ENCODE measurements at places on chromosomes 3 and 15.

- no peaks in the 10 kb centered on the region for H3K27me3 ChIP-seq
- no peak overlapping the region for H3K4me3 ChIP-seq
- H3K36me3 ChIP-seq, result no peaks in the 10 kb centered on the region
These were observed 988 bp upstream of the CHSY1 start for GRCh38 chr15:101252836-101253235.

- H3K27me3 ChIP-seq, result no peaks in the 10 kb centered on the region
- H3K4me3 ChIP-seq, result no peak overlapping the region
- no peaks in the 10 kb centered on the region for H3K36me3 ChIP-seq
- peak; percentile 13 for DNase-seq
These were observed 661 bp upstream of the PARP14 start for GRCh38 chr3:122679882-122680474.

DNA sequence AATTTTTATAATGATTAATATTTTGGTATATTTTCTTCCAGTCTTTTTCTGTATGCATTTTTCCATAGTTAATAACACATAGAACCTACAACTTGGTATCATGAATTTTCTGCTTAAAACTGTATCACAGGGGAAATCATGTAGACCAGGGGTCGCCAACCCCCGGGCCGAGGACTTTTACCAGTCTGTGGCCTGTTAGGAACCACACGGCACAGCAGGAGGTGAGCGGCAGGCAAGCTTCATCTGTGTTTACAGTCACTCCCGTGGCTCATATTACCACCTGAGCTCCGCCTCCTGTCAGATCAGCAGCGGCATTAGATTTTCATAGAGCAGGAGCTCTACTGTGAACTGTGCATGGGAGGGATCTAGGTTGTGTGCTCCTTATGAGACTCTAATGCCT lies 54.7 kb downstream of the RPL22L1 start:
- H3K4me3 ChIP-seq, result no peak overlapping the region
- H3K36me3 ChIP-seq, result no peaks in the 10 kb centered on the region
- peak; percentile 89 for DNase-seq
- H3K27ac ChIP-seq, result no peak overlapping the region
- H3K4me1 ChIP-seq, result peaks cover 25% of the 10 kb centered on the region

DNA sequence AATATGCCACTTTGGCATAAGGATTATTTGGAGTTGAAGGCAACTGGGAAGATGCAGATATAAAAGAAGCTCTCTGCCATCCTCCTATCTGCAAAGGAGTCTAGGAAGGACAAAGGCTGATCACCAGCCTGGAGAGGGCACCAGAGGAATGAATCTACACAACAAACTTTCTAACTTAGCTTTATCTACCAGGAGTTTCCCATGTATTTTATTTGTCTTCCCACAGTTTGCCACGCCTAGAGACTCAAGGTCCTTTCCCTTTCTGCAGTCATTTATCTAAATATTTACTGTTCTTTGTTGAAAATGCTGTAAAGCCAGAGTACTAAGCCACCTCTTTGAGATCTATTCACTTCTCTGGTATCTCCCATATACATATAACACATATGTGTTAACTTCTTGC lies 32.2 kb downstream of the GPR176 start:
- no peaks in the 10 kb centered on the region for H3K36me3 ChIP-seq
- DNase-seq, result peak; percentile 79
- no peaks in the 10 kb centered on the region for H3K27me3 ChIP-seq
- H3K4me1 ChIP-seq, result peaks cover 19% of the 10 kb centered on the region

DNA sequence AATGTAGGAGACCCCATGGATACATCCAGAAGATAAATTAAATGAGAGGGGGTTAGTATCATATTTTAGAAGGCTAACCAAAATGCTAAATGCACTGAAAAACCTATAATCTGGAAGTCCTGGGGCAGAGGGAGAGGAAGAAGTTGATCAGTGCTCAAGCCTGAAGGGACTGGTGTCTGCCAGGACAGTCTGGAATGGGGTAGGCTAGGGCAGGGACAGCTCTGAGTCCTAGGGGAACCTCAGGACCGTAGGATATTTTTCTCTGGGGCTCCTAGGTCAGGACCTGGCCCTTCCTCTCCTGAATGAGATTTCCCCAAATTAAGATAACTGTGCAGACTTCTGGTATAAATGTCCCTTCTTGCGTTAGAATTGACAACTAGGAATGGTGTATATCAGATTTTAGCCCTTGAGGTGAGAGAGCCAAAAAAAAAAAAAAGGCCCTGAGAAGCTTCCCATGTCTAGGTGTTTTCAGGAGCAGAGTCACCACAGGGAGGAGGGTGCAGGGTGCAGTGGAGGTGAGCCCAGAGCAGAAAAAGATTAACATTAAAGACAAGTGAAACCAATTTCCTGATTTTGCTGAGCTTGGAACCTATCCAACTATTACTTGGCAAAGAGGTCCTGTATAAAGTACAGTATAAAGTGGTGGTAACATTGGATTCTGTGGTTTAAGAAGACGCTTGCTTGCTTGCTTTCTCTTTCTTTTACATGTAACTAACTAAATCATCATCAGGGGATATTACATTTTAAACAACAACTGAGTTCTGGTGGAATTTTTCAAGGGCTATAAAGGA lies 63.5 kb downstream of the HACD2 start:
- no peaks in the 10 kb centered on the region for H3K4me1 ChIP-seq
- no peak for DNase-seq
- H3K36me3 ChIP-seq, result no peaks in the 10 kb centered on the region
- no peak overlapping the region for H3K4me3 ChIP-seq
- no peaks in the 10 kb centered on the region for H3K27me3 ChIP-seq
- no peak overlapping the region for H3K27ac ChIP-seq

DNA sequence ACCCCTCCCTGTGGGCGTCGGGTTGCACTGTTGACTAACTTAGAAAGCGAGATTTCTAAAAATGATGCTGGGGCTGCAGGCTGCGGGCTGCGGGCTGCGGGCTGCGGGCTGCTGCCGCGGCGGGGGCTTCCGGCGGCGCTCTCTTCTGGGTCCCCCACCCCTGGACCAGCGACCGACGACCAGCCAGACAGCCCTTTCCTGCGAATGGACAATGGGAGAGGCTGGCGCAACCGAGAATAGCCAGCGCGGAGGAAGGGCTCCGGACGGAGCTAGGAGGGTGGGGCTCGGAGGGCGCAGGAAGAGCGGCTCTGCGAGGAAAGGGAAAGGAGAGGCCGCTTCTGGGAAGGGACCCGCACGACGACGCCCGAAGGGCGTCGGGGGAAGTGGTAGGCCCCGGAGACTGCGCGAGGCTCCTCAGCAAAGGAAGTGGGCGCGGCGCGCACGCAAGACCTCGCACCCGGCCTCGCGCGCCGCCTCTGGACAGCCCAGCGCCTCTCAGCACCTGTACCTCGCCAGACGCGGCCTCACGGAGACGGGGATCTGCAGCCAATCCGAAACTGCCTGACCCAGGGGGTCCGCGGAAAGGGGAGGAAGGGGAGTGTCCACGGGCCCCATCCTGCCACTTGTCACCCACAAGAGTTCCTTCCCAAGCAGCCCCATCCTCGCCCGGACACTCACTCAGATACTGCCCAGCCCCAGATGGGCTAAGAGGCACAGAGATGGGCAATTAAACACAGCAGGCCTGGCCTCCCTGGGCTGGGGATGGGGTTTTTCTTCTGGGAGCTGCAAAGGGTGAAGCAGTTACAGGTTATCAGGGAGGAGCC lies 70.7 kb downstream of the SLC12A8 start:
- H3K4me1 ChIP-seq, result peaks cover 23% of the 10 kb centered on the region
- peak; percentile 85 for DNase-seq
- H3K27ac ChIP-seq, result peak overlapping the region; percentile 91
- H3K27me3 ChIP-seq, result no peaks in the 10 kb centered on the region

GRCh38 chr15:63803106-63803886 lies 30.5 kb downstream of the HERC1 start:
- H3K27ac ChIP-seq, result no peak overlapping the region
- no peaks in the 10 kb centered on the region for H3K4me1 ChIP-seq
- no peaks in the 10 kb centered on the region for H3K27me3 ChIP-seq

- peak overlapping the region; percentile 82 for H3K27ac ChIP-seq
- peaks cover 10% of the 10 kb centered on the region for H3K27me3 ChIP-seq
- peaks cover 2% of the 10 kb centered on the region for H3K36me3 ChIP-seq
These were observed 4.0 kb downstream of the RASSF1 start for GRCh38 chr3:50336452-50337174.

DNA sequence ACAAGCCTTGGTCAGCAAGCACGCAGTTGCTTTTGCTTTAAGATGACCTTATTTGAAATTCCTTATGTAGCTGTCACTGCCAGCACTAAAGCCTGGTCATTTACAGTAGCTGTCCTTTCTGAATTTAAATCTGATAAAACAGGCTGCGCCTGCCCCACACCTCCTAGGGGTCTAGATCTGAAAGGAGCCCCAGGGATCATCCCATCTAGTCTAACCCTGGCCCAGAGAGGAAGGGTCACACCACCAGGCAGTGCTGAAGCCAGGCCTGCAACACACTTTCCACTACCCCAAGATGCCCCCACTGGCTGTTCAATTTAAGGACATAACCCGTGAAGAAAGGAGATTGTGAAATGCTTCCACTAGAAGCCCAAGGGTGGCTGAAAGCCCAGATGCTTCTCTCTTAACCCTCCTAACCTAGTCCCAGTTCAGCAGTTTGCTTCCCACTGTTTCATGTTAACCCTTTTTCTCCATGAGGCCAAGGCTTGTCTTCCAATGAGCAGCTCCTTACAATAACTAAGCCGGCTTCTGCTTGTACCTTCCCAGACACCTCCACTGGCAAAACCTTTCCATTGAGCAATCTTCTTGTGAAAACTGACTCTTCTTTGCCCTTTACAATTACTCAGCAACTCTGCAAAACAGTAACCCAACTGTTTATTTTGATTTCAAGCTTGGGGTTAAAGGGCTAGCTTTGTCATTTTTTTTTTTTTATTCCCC lies 198.9 kb upstream of the LPP start:
- DNase-seq, result no peak
- H3K4me1 ChIP-seq, result no peaks in the 10 kb centered on the region
- no peaks in the 10 kb centered on the region for H3K27me3 ChIP-seq

DNA sequence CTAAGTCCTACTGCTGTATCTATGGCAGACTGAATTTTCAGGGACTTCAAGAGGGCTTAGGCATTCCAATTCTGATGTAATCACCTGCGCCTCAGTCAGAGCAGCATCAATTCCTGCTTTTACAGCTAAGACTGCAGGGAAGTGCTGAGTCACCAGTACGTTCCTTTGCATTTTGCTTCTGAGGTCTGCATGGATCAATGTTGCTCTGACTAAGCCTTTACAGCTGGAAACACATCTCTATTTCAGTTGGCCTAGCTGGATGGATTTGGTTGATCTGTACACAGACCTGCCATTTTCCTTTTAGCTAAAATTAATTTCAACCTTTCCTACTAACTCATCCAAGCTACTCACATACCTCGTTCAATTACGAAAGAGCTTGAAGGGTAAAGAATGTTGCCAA lies 51.3 kb downstream of the ETV5 start:
- H3K4me3 ChIP-seq, result no peak overlapping the region
- H3K4me1 ChIP-seq, result peaks cover 2% of the 10 kb centered on the region
- peak; percentile 93 for DNase-seq
- H3K27ac ChIP-seq, result no peak overlapping the region
- peaks cover 3% of the 10 kb centered on the region for H3K36me3 ChIP-seq

- no peak overlapping the region for H3K4me3 ChIP-seq
- H3K27me3 ChIP-seq, result peaks cover 2% of the 10 kb centered on the region
- no peaks in the 10 kb centered on the region for H3K36me3 ChIP-seq
- no peaks in the 10 kb centered on the region for H3K4me1 ChIP-seq
- no peak overlapping the region for H3K27ac ChIP-seq
These were observed 328.7 kb upstream of the ATP11B start for GRCh38 chr3:182464513-182465145.

GRCh38 chr15:51492528-51492927 lies 130.0 kb downstream of the DMXL2 start:
- no peak overlapping the region for H3K27ac ChIP-seq
- H3K27me3 ChIP-seq, result no peaks in the 10 kb centered on the region
- no peak overlapping the region for H3K4me3 ChIP-seq
- H3K4me1 ChIP-seq, result no peaks in the 10 kb centered on the region
- no peaks in the 10 kb centered on the region for H3K36me3 ChIP-seq

DNA sequence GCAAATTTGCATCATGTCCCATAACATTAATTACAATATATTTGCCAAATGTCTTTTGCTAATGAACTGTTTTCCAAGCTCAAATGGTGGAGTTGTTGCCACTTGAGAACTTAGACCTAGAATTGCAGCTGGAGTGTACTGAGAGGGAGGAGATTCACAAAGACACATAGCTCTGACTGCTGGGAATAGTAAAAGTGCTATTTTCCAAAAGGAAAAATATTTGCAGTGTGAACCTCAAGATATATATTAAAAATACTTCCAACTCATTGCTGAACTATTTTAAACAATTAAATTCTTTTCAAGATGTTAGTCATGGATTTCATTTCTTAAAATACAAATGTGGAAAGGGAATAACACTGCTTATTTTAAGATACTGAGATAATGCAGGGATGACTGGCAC lies 666.8 kb upstream of the ARPP21 start:
- H3K27me3 ChIP-seq, result peaks cover 2% of the 10 kb centered on the region
- no peak for DNase-seq
- H3K27ac ChIP-seq, result no peak overlapping the region
- H3K36me3 ChIP-seq, result no peaks in the 10 kb centered on the region
- H3K4me1 ChIP-seq, result no peaks in the 10 kb centered on the region

DNA sequence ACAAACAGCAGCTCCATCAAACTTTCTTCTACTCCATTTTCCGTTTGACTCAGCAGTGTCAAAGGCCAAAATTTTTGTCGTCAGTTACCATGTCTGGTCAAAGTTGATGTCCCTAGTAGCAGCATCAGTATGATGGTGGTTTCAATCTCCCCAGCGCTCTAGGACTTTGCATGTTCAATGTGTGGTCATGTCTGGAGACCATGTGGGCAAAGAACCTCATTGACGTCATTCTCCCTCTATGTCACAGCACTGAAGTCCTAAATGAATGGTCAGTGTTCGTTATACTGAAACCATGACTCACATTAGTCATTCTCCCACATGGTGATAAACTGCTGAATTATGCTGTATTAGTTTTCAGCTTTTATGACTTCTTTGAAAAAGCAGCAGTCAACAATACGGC lies 23.2 kb downstream of the SHC4 start:
- no peaks in the 10 kb centered on the region for H3K36me3 ChIP-seq
- H3K4me3 ChIP-seq, result no peak overlapping the region
- no peak overlapping the region for H3K27ac ChIP-seq

DNA sequence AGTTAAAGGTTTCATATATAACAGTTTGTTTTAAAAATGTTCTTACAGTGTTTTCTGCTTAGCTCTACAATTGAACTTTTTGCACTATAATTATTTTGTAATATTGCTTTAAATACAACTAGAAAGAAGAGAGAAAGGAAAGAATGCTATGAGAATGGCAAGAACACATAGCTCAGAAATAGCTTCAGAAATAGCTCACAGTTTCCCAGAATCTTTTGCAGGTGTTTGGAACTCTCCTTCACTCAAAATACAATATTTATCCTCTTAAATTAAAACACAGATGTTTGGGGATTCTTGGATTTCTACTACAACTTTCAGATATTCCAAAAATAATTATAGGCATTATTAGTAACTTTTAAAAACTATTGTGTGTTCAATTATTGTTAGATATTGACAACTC lies 658.0 kb upstream of the DPPA4 start:
- no peak overlapping the region for H3K4me3 ChIP-seq
- H3K27ac ChIP-seq, result no peak overlapping the region
- no peak for DNase-seq
- no peaks in the 10 kb centered on the region for H3K36me3 ChIP-seq
